ENCODE measurements at places on chromosomes 1 and 21. TPM values are rescaled to one million over a fixed set of nuclear protein-coding genes. Genes with fewer than 3 reads are reported as not detected.

DNA sequence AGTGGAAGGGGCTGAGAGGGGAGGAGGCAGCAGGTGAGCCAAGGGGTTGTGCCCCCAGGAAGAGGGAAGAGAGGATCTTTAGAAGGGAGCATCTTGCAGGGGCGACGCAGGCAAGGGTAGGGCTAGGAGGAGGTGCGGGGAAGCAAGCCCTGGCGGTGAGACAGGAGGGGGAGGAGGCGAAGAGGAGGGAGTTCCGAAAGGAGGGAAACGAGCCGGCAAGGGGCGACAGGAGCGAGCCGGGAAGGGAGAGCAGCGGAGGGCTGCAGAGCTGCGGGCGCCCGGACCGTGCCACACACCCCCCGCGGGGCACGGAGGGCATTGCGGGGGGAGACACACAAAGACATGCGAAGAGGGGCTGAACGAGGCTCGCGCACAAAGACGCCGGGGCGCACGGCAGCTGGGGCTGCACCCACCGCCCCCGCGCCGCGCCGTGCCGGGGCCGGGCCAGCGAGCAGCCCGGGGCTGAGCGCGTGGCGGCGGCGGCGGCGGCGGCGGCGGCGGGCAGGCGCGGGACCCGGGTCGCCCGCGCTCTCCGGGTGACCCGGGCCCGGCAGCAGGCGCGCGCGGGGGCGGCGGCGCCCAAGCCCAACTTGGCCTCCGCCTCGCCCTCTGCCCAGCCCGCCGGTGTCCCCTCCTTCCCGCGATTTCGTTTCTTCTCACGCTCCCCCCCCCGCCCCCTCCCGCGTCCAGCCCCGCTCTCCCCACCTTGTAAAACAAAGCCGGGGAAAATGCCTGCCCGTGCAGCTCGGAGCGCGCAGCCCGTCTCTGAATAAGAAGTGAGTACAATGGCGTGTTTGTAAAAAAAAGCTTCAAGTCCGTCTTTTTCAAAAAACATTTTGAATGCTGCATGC lies at the start of gene KCNK2:
Gene KCNK2 (plus strand): TSS at position 206 of the 851 bp plus-strand sequence. CDS start 649 bp downstream, outside the sequence.
- no peak for ATAC-seq

DNA sequence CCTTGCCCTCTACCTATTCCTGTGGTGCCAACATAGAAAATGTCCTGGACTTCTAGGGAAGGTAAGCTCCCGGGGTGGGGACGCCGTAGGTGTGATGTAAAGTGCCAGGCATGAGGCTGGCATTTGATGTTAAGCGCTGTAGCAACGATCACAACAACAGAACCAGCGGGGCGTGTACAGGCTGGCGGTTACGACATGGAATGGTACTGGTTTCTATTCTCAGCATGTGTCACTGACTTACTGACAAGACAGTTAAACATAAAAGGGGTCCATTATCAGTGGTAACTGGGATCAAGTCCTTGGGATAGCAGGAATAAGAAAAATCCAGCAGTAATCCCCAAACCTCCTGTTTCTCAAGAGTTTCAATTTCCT lies 58.9 kb downstream of the TGFBR3 start:
- ATAC-seq: peak; percentile 46

GRCh38 chr1:63863145-63863544 lies 89.3 kb downstream of the ROR1 start:
- no peak for ATAC-seq

DNA sequence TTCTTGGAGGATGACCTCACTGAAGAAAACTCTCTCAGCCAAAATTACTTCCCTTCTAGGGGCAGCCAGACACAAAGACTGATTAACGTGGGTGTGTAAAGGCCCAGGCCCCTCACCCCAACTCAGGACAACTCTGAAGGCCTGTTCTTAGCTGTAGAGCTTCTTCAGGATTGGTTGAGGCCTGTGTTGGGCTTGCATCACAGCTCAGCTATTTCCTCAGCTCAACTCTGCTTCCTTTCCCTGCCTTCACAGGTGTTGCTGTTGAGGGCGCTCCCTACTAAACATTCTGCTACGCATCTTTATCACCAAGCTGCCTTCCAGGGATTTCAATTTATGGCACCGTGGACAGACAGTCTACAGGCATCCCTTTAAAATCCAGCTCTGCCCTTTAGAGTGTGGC lies 36.8 kb downstream of the MAB21L3 start:
- no peak for ATAC-seq

DNA sequence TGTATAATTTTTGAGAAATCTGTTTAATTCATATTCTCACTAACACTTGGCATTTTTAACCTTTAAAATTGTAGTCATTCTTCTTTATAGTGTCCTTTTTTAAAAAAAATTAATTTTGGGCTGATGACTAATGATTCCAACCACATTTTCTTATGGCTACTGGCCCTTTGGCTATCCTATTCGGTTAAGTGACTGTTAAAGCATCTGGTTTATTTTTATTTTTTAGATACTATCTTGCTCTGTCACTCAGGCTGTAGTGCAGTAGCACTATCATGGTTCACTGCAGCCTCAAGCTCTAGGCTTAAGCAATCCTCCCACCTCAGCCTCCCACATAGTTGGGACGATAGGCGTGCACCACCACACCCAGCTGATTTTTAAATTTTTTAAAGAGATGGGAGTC lies 723.2 kb upstream of the CXADR start:
- ATAC-seq: no peak

- no peak for ATAC-seq
Observed at GRCh38 chr1:245528258-245528635, 373.5 kb downstream of the KIF26B start.

GRCh38 chr1:173863224-173864161 lies 4.3 kb downstream of the GAS5 start:
- no peak for ATAC-seq

DNA sequence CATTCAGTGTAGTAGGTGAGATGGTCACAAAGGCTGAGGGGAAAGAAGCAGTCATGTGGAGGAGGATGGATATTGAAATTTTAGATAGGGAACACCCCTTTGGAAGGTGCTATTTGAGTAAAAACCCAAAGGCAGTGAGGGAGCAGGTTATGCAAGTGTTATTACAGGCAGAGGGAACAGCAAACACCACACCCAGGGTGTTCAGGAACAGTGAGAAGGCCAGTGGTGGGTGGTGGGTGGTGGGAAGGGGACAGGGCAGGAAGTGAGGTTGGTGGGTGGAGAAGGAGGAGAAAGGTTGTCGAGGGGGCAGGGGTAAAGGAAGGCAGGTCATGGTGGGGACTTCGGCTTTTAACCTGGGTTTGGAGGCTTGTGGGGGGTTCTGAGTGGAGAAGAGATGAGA lies 39.2 kb upstream of the SCMH1 start:
- ATAC-seq: no peak

DNA sequence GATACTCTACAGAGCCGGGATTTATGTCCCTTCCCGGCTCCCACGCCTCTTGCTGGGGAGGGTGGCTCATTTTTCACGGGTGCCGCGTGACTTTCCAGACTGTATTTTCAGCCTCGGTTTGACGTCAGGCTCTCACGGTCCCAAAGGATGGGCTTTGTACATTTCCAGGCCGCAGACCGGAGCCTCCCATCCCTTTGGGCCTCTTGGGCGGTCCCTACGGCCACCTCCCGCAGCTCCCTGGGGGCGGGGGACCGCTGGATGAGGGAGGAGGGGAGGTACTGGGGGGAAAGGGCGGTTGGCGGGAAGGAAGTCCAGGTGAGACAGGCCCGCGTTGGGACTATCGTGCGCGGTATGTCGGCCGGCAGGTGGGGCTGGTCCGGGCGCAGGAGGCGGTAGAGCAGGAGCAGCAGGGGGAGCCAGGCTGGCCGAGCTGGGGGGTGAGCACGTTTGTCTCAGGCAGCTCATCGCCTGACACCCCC lies 17.9 kb downstream of the UBL4B start:
- ATAC-seq: no peak

DNA sequence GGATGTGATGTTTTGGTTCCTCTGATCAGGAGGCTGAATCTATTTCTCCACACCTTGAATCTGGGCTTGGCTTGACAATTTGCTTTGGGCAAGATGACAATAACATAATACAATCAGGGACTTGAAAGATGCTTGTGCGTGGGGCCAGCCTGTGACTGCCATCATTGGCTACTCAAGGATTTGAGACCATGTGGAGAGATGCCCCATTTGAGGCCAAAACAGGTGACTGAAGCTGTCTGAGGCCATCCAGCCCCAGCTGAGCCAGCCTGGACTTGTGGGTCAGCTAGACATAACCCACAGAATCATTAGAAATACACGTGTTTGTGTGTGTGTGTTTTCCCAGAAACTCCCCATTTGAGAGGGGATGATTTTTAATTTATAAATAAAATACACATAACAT lies 421.5 kb downstream of the PTPRU start:
- no peak for ATAC-seq

DNA sequence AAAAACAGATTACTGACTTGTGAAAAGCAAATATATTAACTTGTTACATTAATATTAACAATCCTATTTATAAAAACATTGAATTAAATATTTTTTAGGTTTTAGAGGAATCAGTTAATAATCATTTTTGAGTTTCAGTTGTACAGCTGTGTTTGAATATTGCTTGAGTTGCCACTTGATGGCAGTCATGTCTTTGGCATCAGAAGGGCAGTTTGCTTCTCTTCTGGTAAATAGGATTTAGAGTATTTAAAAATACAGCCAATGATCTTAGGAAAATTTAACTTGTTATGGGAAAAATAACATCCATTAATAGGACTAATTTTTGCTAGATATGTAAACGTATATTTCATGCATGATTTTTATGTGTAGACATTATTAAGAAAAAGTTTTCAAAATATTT lies 234.1 kb downstream of the NCAM2 start:
- ATAC-seq: no peak

CD1C gene
- not detected for total RNA-seq

PRUNE1 gene
- total RNA-seq: 12.5 TPM

PLCH2 gene
- total RNA-seq: 3.4 TPM

NR5A2 gene
- 0.13 TPM for total RNA-seq

All from activated T-helper 17 cell treated with anti-CD3 and anti-CD28 coated beads, Interleukin-2, amount 50 U/mL, for 72 hours (primary cell).